Activated T-helper 1 cell treated with Interleukin-2 at 50 U/mL for 16 hours (primary cell): ENCODE measurements at places on chromosomes 1 and 21.

DNA sequence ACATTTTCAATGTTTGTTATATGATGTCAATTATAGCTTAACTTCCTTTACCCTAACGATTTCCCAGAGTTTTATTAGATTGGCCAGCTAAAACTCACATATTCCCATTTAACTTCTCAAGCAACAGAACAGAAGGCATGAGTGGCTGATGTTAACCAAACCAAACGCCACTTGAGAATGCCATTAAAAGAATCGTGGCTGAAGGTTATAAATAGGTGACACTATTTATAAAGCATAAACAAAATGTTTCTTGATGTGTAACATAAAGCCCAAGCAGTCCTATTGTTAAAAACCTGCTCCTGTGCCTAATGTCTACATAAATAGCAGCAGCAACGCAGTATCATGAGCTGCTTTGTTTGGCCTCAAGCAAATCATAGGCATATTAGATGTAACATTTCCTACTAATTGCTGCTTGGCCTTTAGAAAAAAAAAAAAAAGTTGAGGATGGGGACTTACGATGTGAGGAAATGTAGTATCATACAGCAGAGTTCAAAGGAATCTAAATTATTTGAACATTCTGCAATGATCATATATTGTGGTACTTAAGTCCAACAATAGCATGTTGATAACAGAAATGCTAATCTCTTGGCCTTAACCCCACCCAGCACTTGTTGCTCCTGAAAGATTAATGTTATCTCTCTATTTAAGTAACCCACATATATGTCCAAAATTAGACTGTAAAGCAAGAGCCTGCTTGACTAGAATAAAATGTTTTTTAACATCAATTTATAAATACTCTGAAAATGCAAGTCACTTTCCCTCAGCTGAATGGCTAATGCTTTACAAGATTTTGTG lies 106.0 kb downstream of the ESRRG start:
- no peak for DNase-seq

DNA sequence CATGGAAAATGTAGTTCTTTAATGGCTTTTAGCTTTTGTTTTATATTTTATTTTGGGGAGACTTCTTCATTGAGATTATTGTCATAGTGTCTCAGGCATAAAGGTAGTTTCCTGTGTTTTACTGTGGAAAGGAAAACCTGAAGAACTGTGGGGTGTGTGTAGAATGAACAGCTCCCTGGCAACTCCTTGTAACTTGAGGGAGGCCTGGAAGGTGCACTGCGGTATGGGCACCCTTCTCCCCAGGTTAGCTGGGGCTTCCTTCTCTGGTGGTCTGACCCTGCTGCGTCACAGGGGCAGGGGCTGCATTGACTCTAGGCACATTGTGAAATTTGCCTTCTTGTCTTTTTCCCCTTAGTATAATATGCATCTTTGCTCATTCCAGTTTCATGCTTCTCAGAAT lies 1.7 kb downstream of the ATP1B1 start:
- no peak for DNase-seq

GRCh38 chr1:185819798-185820197 lies 85.6 kb downstream of the HMCN1 start:
- DNase-seq = no peak

DNA sequence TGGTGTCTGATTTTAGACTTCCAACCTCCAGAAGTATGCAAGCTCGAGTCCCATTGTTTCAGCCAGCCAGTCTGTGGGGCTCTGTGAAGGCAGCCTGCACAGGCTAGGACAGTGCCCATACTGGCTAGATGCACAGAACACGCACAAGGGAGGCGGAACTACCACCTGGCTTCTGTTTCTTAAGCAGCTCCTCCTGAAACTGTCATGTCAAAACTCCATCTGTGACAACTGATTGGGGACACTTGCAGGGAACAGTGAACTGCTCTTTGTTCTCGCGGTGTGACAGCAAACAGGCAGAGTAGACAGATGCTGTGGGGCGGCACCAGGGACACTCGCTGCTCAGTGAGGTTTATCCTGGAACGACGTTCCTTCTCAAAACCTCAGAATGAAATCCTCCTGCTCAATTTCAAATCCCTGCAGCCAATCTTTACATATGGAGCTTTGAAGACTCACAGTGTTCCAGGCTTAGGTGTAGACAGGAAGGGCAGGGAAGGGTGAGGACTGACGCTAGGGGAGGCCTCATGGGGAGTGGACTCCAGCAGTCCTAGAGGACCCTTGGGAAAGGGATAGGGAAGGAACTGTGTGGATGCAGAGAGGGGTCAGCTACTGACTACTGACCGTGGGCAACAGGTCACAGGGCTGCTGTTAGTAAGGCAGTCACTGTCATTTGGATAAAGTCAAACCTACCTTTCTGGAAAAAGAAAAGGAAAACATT lies 73.8 kb downstream of the ERG start:
- DNase-seq = no peak

DNA sequence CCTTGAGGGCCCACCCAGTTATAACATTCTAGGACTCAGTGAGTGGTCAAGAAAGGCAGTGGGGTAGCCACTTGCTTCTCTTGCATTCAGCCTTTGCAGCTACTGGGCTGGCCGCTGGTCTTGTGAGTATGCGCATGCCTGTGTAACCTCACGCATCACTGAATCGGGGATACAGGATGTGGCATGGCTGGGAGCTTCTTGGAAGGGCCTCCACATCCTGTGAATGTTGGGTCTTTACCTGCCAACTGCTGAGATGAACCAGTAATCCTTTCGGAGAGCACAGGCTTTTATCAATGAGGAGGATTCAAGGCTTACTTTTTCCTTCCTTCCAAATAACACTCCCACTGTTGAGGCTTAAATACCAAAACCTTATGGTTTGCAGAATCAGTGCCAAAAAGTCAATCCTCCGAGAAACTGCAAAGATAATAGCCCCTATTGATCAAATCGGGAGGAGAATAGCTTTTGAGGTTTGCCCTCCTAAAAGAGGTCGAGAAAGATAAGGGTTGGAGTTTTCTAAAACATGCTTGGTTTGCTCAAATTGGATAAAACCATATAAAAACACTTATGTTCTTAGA lies 198.9 kb upstream of the UBE2U start:
- no peak for DNase-seq

- no peak for DNase-seq
Measured at GRCh38 chr1:10663678-10664035, 132.8 kb downstream of the CASZ1 start.

- no peak for DNase-seq
Measured at GRCh38 chr1:241560146-241560848, 28.1 kb downstream of the KMO start.

DNA sequence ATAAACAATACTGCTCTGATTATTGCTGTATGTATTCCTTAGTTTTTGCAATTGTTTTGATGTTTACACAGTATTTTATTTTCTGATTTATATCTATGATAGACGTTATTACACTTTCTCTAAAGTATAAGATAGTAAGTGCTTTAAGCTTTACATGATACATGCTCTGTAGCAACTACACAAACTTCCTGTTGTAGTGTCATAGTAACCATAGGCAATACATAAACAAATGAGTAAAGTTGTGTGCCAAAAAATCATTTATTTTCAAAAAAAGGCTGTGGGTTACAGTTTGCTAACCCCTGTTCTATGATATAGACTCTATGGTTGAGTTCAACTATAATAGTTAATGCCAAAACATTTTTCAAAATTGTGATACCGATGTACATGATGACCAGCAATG lies 1156.4 kb downstream of the AMY1C start:
- DNase-seq = no peak

DNA sequence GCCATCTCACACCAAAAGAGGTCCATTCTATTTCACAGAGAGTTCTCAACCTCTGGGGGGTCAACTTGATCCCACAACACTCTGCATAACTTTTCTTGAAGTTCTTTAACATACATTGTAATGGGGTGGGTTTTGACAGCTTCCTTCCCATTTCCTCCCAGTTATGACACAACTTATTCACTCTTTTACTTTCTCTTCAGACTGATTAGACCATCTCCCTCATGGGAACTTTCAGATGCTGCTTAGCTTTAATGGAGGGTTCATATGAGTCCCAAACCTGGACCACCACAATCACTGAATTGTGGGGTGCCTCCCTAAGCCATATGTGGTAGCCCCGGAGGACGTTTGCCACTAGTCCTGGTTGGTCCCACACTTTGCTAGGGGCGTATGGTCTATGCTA lies 28.3 kb upstream of the KCNJ15 start:
- DNase-seq = no peak

DNA sequence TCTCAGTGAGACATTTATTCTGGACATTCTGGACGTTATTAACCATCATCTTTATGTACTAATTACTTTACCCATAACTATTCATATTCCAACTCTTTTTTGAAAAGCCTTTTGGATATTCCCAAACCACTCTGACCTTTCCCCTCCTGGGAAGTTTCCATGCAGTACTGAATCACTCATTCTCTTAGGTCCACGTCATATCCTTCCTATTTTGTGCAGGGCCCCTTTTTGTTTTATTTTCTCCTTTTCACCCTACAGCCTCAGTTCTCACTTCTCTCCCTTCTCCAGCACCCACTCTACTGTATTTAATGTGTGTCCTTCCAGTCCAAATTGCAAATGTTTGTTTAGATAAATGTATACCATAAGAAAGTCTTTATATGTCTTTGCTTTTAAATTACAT lies 16.4 kb upstream of the ATP1A1 start:
- DNase-seq = no peak

DNA sequence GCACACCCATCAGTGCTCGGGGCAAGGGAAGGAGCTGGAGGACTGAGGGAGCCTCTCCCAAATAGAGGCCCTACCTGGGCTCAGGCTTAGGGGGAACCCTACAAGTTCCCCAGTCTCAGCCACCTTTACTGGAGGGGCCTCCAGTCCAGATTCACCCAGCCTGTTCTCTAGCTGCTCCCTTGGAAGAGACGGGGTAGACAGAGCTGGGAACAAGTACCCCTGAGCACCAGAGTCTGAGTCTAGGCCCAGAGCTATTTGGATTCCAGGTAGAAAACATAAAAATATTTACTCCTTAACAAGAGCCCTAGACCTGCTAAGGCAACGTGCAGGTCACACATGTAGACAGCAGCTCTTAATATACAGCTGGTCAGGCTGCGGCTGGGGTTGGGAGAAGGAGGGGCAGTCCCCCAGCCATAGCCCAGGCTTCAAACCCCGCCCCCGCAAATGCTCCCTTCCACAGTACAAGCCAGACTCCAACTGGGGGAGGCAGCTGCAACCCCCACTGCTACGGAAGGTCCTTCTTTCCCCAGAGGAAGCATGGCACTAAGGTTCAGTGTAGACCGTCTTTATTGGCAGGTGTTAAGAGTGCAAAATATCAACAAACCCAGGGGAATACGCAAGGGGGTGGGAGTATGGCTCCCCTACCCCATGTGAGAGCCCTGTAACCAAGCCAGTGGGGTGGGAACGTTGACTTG lies 8.0 kb downstream of the TENT5B start:
- DNase-seq = no peak

DNA sequence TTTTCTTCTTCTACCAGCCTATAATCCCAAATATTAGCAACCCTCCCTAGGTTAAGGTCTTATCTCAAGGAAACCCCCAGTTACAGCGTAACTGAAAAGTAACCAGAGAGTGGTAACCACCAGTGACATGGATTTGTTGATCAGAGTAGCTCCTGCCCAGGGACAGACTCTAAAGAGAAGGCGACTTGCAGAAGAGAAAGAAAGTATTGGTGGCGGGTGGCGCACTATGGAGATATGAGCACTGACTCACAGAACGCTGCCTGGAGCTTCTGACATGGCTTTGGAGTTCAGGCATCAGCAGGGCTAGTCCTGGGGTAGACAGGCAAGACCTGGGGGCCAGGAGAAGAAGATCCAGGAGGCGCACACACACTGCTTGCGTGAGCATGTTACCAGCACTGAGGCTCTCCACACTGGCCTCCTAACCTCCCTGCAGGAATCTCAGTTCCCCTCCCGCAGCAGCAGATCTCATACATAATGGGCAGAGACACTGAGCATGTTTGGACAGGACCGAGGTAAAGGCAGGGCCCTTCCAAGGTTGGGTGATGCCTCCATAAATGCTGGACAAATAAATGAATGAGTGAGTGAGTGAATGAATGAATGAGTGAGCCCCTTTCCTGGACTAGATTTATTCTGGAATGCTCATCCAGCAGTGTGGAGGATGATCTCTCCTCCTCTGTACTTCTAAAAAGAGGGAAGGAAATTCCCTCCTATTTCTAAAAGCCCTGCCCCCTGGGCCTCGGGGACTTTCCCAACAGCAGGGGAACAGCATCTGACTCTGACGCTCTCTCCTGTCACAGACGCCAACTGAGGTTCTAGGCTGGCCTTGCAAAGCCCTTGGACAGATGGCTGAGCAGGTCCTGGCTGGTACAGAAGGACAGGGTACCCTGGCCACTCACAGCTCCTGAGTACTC lies 175.5 kb downstream of the CLIC6 start:
- DNase-seq = no peak

DNA sequence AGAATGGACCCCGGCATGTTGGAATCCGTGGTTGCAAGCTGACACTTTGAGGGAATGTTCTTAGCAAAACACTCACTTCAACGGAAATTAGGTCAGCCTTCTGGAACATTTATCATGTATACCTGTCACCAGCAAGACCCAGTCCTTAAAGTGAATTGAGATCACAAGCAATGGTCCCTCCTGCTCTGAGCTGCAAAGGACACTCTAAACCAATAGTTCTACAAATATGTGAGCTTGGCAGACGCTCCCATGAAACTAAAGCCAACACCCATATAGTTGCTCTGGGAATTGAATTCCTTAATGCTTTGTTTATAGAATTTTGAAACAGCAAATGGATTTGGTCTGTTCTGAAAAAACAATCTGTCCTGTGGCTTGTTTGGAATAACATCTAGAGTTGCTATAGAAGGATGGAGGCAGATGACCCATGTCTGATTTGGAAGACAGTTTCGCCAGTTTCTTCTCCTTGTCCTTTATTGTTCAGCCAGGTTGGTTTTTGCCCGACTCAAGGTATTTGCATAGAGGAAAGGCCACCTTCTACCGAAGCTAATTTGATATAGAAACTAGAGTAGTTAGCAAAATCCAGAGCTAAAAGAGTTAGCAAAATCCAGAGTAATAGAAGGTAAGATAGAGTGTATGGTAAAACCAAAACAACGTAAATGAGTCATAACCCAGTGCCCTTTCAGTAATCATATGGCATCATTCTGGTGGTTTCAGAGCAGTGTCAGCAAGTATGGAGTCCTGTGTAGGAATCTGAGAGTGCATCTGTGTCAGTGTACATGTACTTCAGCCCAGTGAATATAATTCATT lies 236.2 kb downstream of the NFIA start:
- DNase-seq = no peak

DNA sequence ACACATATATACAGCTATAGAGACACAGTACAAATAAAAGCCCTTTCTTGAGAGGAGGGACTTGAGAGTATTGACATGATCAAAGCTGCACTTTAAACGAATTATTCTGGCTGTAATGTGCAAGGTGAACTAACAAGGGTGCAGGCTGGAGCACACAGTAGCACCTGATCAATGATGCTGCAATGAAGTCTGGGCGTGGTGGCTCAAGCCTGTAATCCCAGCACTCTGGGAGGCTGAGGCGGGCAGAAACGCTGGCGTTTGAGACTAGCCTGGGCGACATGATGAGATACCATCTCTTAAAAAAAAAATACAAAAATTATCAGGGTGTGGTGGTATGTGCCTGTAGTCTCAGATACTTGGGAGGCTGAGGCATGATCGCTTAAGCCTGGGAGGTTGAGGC lies 14.1 kb upstream of the CTH start:
- no peak for DNase-seq
